ENCODE measurements at places on chromosomes 12 and 14. TPM values are rescaled to one million over a fixed set of nuclear protein-coding genes. Genes with fewer than 3 reads are reported as not detected.

The SLC41A2 gene
- total RNA-seq: 22.1 TPM

The PPM1H gene
- 0.29 TPM for total RNA-seq

The GALNT6 gene
- 191 TPM for total RNA-seq

The PCED1B gene
- not detected for total RNA-seq

The SYCP3 gene
- not detected for total RNA-seq

Measured in smooth muscle cell of trachea (primary cell).